Stimulated activated CD8-positive, alpha-beta memory T cell treated with anti-CD3 and anti-CD28 coated beads, Interleukin-7, amount 100 ng/mL, for 1 hour (primary cell): ENCODE measurements at places on chromosomes 6 and 20.

GRCh38 chr6:148990403-148990802 lies 243.6 kb downstream of the UST start:
- DNase-seq = no peak

- no peak for DNase-seq
These were observed 294.5 kb upstream of the PLCB4 start for GRCh38 chr20:8774412-8774811.

GRCh38 chr20:32496811-32497533 lies 88.2 kb downstream of the NOL4L start:
- no peak for DNase-seq

GRCh38 chr20:4937407-4938319 lies 63.6 kb downstream of the SLC23A2 start:
- no peak for DNase-seq

DNA sequence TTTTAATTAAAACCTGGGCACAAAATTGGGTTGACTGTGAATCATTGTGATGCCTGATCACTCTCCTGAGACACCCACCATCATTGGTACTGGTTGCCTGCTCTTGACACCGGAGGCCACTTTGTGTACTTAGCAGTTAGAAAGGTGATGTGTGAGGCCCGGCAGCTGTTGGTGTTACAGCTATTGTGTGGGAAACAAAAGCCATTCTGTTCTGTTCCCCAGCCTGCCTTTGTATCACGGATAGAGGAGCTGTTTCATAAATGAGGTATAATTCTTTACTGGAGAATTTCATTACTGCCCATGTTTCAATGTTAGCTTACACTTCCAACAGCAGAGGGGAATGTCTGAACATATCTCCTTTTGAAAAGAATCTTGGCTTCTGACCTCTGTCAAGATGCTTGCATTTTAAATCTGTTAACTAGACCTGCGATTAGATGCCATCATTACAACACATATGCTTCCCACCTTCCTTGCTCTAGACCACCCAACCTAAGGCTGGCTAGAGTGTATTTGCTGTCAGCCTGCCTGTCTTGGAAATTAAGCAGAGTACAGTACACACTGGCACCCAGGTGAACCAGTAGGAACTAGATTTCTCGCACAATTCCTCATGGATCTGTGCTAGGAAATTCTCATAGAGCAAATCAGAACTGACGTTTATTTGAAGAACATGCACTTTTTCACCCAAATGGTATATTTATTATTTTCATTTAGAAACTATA lies 142.4 kb upstream of the INSM1 start:
- no peak for DNase-seq

DNA sequence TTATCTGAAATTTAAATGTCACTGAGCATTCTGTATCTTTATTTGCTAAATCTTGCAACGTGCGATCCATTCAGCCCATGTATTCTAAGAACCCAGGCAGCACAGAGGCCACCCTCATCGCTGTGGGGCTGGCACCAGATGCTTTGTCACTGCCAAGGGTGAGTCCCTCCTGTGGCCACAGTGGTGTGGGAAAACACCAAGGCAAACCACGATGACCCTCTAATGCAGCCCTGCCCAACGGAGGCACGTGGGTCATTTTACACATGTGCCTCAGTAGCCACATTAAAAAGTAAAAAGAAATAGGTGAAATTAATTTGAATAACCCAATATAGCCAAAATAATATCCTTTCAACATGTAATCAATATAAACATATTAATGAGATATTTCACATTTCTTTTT lies 221.7 kb downstream of the UNC5CL start:
- no peak for DNase-seq

- no peak for DNase-seq
These were observed 171.5 kb downstream of the PHF3 start for GRCh38 chr6:63807056-63807455.

DNA sequence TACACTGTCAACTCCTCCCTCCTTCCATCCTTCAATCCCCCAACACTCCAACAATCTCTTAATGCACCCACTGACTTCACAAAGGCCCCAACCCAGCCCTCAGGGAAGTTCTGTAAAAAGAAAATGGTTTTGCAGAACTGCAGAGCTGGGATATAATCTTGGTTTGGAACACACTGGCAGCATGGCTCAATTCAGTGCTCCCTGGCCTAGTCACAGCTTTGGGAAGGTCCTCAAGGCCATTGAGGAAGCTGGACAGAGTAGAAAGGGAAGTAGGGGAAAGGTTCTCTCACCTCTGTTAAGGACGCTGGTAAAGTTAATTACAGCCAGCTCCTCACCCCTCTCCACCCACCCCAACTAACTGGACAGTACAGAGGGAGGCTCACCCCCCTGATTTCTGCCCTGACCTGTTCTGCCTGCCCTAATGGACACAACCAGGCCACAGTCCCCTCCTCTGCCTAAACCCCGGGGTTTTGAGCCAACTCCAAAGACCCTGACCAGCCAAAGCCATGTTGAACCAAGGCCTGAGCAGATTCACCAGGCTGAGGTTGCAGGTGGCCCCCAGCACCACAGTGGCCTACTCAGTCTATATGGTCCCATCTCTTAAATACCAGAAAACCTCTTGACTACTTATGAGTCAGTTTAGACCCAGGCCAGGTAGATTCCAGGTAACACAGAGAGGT lies 49.2 kb downstream of the MAFB start:
- DNase-seq = no peak

- no peak for DNase-seq
These were observed 456.9 kb upstream of the ID4 start for GRCh38 chr6:19380293-19380692.

DNA sequence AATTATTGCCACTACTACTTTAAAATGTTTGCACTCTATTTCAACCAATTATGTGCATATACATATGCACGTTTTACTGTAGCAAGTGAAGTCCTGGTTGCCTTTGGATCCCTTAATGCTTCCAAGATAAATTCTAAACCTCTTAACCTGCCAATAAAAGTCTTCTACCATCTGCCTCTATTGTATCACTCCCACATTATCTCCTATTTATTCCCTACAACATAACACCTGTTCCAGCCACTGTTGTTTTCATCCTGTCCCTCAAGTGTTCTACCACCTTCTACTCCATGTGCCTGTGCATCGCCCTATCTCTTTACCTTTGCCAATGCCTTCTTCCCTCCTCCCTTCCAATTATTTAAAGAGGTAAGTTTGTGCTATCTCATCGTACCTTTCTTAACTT lies 499.0 kb upstream of the RNF217 start:
- no peak for DNase-seq

- no peak for DNase-seq
These were observed 8.9 kb downstream of the TGIF2 start for GRCh38 chr20:36582322-36582721.

DNA sequence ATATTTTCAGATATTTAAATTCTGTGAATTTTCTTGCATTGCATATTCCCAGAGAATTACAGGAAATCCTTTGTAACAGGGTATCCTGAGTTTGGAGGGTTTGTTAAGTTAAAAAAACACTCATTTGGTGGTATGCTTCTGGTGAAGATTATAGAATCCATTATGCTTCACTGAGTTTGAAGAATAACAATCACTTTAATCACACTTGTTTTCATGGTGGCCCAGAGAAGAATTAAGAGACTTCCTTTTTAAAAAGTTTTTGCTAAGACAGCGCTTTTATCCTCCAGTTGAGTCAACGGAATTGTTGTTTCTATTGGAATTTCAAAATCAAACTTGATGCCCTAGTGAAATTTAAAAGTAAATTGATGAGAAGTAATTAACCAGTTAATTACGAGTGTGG lies 17.4 kb downstream of the PLEKHG1 start:
- DNase-seq = no peak

GRCh38 chr6:106553440-106553839 lies 75.9 kb downstream of the RTN4IP1 start:
- DNase-seq = no peak

DNA sequence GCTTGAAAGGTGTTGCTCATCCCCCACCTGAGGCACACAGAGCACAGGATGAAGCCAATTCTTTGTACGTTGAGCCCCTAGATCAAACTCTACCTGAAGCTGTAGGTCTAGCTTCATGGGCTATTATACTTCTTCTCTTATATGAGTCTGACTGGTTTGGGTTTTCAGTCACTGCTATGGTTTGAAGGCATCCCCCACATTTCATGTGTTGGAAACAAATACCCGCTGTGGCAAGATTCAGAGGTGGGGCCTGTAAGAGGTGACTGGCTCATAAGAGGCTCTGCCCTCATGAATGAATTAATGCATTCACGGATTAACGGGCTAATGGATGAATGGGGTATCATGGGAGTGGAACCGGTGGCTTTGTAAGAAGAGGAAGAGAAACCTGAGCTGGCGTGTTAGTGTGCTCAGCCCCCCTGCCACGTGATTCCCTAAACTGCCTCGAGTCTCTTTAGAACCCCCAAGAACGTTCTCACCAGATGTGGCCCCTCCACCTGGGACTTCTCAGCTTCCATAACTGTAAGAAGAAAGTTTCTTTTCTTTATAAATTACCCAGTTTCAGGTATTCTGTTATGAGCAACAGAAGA lies 39.2 kb downstream of the PREX1 start:
- no peak for DNase-seq

GRCh38 chr6:97066056-97066455 lies 141.5 kb downstream of the KLHL32 start:
- DNase-seq = no peak

- DNase-seq = no peak
These were observed 251.6 kb upstream of the TAB2 start for GRCh38 chr6:149065658-149066556.

DNA sequence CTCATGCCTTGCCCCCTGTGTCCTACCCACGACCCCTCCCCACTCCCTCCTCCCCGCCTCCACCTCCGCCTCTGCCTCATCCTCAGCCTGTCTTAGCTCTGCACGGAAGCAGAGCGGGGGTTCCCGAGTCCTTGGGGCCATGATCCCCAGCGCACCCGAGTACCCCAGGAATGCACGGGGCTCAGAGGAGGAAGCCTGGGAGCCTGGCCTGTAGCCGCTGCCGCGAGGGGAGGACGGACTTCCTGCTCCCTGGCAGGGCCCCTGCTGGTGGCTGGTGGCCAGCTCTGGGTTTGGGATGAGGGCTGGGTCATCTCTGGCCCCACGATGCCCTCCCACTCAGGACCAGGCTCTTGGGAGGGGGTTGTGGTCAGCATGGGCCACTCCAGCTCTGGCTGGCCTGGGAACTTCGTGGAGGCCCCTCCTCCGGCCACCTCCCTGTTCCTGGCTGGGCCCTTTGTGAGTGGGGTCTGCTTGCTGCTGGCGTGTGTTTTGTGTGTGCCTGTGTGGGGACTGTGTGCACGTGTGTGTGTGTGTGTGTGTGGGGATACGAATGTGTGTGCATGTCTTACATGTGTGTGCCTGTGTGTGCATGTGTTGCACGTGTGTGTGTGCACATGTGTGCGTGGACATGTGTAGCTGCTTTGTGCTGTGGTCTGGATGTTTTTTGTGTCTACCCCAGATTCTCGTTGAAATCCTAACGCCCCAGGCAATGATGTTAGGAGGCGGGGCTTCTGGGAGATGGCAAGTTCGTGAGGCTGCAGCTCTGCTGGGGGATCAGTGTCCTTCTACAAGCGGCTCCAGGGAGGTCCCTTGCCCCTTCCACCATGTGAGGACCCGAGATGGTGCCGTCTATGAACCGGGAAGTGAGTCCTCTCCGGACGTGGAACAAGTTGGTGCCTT lies 1.3 kb upstream of the RBBP8NL start:
- no peak for DNase-seq

DNA sequence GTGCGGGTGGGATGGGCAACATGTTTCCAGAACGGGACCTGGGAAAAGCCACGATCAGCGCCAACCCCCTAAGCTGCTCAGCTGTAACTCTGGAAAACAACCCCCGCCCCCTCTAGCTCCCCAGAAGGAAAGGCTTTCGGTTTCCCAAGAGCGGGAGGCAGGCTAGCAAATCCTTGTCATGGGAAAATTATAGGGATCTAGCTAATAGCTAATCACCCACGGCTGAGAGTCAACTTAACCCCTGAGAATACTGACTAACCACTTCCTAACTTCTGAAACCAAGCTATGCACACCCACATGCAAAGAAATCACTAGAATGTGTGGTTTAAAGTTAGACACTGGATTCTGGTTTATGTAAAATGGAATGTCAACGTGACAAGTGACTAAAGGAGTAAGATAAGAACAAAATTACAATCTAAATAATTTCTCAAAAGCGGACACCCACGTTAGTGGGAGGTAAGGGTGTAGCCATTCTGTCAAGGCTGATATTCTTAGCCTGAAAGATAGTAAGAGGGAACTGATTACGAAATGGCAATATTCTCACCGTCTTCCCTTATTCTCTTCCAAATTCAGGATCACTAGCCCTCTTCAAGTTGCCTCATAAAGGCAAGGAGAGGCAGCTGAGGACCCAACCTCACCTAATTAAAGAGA lies 20.1 kb downstream of the JAG1 start:
- DNase-seq = no peak

- no peak for DNase-seq
These were observed 5.0 kb downstream of the ANGPT4 start for GRCh38 chr20:910870-911770.

DNA sequence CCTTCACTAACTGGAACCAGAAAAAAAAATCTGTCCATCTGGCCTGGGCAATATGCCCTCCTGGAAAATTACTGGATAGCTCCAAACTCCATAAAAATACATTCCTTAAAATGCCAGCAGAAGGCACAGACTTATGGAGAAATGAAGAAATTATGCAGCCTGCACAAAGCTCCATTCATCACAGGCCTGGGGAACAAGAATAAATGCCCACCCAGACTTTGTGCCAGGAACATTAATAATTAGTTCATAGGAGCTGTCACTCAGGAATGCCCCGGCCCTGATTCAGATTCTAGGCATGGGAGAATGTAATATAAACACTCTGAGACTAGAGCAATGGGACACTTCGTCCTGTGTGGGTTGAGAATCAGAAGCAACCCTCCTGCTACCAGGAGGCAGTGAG lies 199.3 kb downstream of the OTOR start:
- no peak for DNase-seq

- DNase-seq = no peak
These were observed 190.0 kb downstream of the PLCB4 start for GRCh38 chr20:9258901-9259300.

GRCh38 chr6:13561624-13562267 lies 12.7 kb upstream of the SIRT5 start:
- no peak for DNase-seq

- DNase-seq = no peak
These were observed 151.9 kb upstream of the SLC22A16 start for GRCh38 chr6:110628330-110628729.

DNA sequence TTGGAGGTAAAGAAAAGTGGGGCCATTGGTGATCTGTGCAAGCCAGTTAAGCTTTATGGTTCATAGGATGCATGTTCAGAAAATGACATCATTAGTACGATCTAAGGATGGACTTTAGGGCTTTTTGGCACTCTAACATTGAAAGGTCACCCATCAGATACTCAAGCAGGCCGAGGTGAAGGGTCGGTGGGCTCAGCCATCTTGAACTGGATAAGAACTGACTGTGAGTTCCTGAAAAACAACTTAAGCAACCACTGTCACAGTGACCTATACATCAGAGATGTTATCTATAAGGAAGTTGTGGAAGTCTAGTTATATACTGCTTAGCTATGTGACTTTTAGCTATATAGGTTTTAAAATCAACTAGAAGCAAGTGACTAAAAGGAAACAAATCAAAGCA lies 13.0 kb upstream of the ITCH start:
- no peak for DNase-seq
